Mesothelial cell of epicardium (in vitro differentiated cells): ENCODE measurements at places on chromosomes 2 and 18. TPM values are rescaled to one million over a fixed set of nuclear protein-coding genes. Genes with fewer than 3 reads are reported as not detected.

The HSBP1L1 gene
- total RNA-seq, result 31.8 to 35.4 TPM (median 33.9 TPM) in 3 replicates

The SNED1 gene
- 7.1 to 10.5 TPM (median 9.4 TPM) in 3 replicates for total RNA-seq

The DSEL gene
- 6.3 to 6.5 TPM (median 6.4 TPM) in 3 replicates for total RNA-seq

GRCh38 chr2:224268441-224268840 is 133.5 kb downstream of the FAM124B start:
- H3K4me1 ChIP-seq, result peaks cover 25% of the 10 kb centered on the region
- no peak overlapping the region for H3K4me3 ChIP-seq
- peak overlapping the region; percentile 71 for H3K27ac ChIP-seq
- H3K36me3 ChIP-seq, result no peaks in the 10 kb centered on the region
- DNase-seq, result no peak
- H3K27me3 ChIP-seq, result no peaks in the 10 kb centered on the region

DNA sequence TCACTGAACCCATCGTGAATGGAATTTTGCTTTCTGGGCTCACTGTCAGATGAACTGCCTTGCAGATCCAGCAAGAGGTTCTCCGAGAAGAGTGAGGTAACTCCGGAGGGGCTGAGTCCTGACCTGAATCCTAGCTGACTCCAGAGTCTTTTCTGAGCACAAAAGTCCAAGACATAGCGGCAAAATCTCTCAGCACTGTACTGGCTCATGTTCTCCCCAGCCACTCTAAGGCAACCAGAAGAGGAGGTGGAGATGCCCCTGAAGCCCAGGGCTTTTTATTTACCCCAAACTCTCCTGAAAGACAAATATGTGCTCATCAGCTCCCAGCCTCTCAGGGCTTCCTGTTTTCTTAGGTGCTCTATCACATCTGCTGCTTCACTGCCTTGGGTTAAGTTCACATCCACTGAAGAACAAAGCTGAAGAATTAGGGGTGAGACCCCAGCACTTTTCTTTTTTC is 221.8 kb downstream of the MREG start:
- H3K27ac ChIP-seq, result peak overlapping the region; percentile 11
- H3K4me1 ChIP-seq, result peaks cover 30% of the 10 kb centered on the region
- no peaks in the 10 kb centered on the region for H3K36me3 ChIP-seq

DNA sequence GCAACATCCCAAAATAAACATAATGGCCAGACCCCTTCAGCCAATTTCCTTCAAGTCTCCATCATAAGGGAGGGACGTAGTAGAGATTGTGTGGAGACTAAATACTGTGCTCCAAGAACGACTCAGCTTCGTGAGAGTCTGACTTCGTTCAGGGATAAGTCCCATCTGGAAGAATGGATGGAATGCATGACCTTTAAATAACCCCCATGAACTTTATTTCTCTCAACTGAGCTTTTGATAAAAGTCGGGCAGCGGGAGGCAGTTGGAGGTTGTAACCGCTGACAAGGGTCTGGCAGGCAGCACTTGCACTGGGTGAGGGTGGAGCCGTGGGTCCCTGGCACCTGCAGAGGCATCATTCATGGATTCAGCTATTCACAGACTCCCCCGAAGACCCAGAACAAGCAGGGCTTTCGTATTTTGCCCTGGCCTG is 115.9 kb downstream of the ZFP36L2 start:
- no peaks in the 10 kb centered on the region for H3K27me3 ChIP-seq
- H3K4me3 ChIP-seq, result no peak overlapping the region

DNA sequence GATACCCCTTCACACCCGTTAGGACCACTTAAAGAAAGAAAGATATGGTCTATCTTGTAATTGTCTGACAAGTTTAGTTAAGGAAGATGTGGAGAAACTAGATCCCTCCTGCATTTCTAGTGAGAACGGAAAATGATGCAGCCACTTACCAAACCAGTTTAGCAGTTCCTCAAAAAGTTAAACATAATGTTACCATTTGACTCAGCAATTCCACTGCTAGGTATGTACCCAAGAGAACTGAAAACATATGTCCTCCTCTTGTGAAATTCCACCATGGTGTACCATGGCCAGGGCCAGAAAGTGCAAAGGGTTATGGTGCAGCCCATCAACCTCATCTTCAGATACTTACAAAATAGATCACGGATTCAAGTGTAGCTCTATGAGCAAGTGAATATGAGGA is 79.0 kb upstream of the ID2 start:
- DNase-seq, result no peak
- no peaks in the 10 kb centered on the region for H3K27me3 ChIP-seq
- H3K4me3 ChIP-seq, result no peak overlapping the region

DNA sequence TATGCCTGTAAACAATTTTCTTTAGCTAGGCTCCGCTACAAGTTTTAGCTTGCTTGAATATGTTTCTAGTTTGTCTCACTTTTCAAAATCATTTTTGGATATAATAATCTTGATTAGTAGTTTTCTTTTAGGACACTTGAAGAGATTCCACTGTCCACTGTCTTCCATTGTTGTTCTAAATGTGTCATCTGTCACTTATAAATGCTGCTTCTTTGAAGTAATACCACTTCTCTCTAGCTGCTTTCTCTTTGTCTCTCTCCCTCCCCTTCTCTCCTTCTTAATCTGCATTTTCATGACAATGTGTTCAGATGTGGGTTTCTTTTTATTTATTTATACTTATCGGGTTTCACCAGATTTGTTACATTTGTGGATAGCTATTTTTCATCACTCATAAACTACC is 73.7 kb upstream of the DPP10 start:
- H3K4me1 ChIP-seq, result no peaks in the 10 kb centered on the region
- no peak for DNase-seq
- no peaks in the 10 kb centered on the region for H3K27me3 ChIP-seq
- no peaks in the 10 kb centered on the region for H3K36me3 ChIP-seq
- no peak overlapping the region for H3K27ac ChIP-seq

- no peaks in the 10 kb centered on the region for H3K36me3 ChIP-seq
- peaks cover 2% of the 10 kb centered on the region for H3K27me3 ChIP-seq
- no peak overlapping the region for H3K4me3 ChIP-seq
- peaks cover 2% of the 10 kb centered on the region for H3K4me1 ChIP-seq
- DNase-seq, result no peak
- no peak overlapping the region for H3K27ac ChIP-seq
These were observed 1462.8 kb upstream of the LRRTM1 start for GRCh38 chr2:81767187-81767912.

DNA sequence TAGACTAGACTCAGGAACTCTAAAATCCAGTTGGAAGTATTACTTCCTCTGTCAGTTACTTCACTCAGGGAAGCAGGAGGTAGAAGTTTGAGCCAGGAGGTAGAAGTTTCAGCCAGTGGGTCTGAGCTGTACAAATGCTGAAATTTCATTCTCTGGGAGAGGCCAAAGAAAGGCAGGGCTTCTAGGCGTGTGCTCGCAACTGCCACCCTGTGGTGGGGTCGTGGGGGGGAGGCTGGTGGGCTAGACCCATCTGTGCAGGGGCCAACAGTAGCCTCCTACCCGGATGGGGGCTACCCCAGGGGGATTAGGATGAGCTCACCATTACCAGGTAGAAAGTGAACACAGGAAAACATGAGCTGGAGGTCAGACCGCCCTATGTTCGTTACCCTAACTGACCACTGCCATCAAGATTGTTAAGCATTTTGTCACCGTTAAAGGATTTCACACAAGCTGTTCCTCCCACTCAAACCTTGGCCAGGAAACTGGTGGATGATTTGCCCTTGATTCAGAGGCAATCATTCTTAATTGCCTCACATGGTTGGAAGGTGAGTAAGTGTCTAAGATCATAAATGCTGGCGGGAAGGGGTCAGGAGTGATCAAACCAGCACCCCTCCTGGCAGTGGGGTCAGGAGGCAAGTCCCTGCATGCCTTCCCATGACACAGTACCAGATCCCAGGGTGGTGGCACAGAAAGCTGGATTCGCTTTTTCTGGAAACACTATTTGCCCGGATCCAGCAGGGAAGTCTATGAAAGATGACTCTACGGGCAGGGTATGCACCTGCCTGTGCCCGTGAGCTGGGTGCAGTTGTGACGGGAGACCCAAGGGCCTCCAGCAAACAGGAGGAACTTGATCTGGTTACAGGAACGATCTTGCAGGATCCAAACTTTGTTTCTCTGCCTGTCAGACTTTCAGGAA is 5.2 kb upstream of the FHL2 start:
- H3K36me3 ChIP-seq, result no peaks in the 10 kb centered on the region
- no peaks in the 10 kb centered on the region for H3K27me3 ChIP-seq
- DNase-seq, result no peak
- H3K27ac ChIP-seq, result peak overlapping the region; percentile 66
- H3K4me1 ChIP-seq, result peaks cover 26% of the 10 kb centered on the region
- no peak overlapping the region for H3K4me3 ChIP-seq

DNA sequence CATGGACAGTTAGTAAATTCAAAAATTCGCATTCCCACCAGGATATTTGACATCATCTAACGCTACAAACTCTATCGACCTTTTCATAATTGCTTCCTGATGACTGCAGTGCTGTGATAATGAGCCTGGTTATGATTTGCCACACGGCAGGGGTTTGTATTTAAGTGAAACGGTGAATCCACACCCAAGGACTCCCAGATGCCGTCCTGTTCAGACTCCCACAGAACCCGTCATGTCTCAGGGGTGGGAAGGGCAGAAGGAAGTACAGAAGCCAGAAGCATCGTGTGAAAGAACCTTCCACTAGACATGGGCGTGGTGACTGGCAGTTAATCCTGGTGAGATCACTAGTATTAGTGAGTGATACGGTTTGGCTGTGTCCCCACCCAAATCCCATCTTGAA is 91.2 kb upstream of the TMEM18 start:
- DNase-seq, result no peak
- H3K27me3 ChIP-seq, result no peaks in the 10 kb centered on the region
- H3K27ac ChIP-seq, result no peak overlapping the region
- peaks cover 4% of the 10 kb centered on the region for H3K4me1 ChIP-seq

DNA sequence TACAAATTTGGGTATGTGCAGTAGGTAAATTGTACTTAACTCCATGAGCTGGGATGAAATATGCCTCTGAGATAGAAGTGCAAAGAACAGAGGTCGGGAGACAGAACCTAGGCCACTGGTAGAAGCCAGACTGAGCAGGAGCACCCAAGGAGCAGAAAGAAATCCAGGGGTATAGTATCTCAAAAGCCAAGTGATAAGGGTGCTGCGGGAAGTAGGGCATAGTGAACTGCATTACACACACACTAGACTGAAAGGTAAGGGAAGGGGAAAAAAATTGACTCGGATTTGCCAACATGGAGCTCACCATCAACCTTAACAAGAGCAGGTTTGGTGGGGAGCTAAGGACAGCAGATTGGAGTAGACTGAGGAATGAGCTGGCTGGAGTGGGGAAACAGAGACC is 89.3 kb upstream of the TMEM247 start:
- peaks cover 1% of the 10 kb centered on the region for H3K27me3 ChIP-seq
- DNase-seq, result no peak
- no peak overlapping the region for H3K27ac ChIP-seq
- H3K4me3 ChIP-seq, result no peak overlapping the region
- H3K36me3 ChIP-seq, result no peaks in the 10 kb centered on the region

DNA sequence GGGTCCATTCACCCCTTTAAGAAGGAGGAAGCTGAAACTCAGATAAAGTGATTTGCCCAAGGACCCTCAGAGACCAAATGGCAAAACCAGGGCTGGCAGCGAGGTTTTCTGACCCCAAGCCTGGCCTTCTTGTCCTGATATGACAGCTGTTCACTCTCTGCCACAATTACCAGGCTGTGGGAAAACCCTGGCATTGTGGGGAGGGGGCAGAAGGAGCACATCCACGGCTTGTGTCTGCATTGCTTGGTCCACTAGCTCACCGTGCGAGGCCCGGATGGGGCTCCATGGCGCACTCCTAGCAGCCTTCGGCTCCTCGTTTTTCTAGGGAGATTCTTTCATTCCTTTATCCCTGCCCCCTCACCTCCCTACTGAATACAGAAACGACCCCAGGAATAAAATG is 143.4 kb upstream of the SIX2 start:
- DNase-seq, result no peak
- H3K27ac ChIP-seq, result no peak overlapping the region
- H3K36me3 ChIP-seq, result no peaks in the 10 kb centered on the region

DNA sequence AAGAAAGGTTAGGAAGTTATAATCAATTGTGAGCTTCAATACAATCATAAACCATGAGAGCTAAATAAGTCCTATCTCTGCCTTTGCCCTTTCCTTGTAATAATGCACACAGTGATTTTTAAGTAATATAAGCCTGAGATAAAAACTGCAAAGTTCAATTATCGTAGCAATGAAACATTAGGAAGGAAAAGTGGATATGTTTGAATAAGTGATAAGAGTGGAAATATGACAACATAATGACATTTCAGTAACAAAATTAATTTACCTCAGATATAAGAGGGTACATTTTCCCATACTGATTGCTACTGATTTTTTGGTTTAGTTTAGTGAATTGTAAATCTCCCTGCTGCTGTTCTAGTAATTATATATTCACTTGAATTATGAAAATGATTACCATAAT is 164.2 kb upstream of the FANCL start:
- H3K4me3 ChIP-seq, result no peak overlapping the region
- no peaks in the 10 kb centered on the region for H3K27me3 ChIP-seq
- peaks cover 4% of the 10 kb centered on the region for H3K4me1 ChIP-seq

DNA sequence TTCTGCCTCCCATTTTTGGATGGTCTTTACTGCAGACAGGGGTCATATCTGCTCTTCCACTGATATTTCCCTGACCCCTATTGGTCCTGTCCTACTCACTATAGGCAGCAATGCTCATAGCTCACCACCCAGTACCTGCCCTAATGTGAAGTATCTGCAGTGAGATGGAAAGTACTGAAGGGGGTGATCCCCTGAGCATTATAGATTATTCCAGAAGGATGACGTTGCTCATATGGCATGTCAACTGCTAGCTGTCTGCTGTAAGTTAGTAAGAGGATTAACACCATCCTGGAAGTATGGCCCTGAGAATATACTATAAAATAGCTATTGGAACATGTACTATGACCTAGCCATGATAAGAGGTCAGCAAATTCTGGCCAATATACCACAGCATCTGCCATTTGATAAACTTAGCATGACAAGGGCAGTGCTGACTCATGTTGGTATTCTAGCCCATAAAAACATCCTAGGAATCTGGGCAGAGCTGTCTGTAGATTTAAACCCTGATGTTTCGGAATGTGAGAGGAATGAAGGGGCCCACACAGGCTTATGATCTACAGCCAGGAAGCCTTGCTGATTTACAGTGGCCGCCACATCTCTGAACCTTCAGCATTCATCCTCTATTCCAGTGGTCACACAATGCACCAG is 451.4 kb downstream of the TNS1 start:
- H3K27ac ChIP-seq, result peak overlapping the region; percentile 94
- H3K4me1 ChIP-seq, result peaks cover 59% of the 10 kb centered on the region
- peak; percentile 42 for DNase-seq
